ENCODE measurements at places on chromosomes 5 and 9.

- no peak for DNase-seq
These were observed 125.6 kb downstream of the TLE1 start for GRCh38 chr9:81563739-81564138.

DNA sequence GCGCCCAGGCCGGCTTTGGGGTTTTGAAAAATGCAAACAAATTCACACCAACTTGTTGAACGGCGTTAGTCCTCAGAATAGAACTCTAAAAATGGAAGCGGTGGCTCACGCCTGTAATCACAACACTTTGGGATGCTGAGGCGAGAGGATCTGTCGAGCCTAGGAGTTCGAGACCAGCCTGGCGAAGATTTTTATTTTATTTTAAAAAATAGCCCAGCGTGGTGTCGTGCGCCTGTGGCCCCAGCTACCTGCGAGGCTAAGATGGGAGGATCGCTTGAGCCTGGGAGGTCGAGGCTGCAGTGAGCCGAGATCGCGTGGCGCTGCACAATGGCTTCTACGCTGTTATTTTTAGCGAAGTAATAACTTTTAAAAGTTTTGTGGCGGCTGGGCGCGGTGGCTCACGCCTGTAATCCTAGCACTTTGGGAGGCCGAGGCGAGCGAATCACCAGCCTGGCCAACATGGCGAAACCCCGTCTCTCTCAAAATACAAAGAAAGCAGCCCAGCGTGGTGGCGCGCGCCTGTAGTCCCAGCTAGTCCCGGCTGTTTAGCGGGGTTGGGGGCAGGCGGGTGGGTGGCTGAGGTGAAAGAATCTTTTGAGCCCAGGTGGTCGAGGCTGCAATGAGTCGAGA lies 694 bp upstream of the PLIN2 start:
- DNase-seq = peak; percentile 20

- no peak for DNase-seq
These were observed 397.1 kb downstream of the TLE1 start for GRCh38 chr9:81292056-81292805.

DNA sequence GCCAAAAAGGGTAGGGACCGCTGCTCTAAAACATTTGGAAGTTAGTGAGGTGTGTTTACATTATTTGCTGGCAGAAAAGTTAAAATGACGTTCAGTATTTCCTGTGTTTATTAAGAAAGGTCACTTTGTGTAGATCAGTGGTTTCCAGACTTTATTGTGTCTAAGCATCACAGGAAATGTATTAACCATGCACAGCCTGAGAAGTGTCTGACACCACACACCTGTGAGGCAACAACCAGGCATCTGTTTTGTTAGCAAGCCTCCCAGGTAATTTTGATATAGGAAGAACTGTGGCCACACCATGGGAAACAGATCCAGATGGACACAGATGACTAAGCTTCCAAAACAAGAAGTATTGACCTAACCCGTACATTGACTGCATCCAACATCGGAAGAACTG lies 12.0 kb downstream of the TTC1 start:
- DNase-seq = no peak

DNA sequence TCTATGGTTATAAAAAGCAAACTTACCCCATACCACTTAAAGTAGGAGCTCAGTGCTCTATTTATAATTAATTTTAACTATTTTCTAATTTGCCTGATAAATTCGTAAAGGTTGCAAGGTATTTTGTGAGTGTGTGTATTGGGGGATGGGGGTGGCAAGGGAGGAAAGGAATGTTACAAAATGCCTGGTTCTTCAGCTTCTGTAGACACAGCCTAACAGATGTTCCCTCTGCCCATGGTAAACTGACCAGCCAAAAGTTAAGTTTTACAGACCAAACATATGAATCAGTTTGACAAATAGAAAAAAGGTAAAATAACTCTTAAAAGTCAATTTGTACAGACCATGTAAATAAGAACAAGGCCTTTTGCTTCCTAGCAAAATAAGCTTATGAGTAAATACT lies 232.6 kb downstream of the KIAA0825 start:
- DNase-seq = no peak

GRCh38 chr9:8270235-8270634 lies 470.7 kb upstream of the DMAC1 start:
- DNase-seq = no peak

- no peak for DNase-seq
These were observed 167.0 kb downstream of the TTC39B start for GRCh38 chr9:15140051-15140450.

- no peak for DNase-seq
These were observed 34.6 kb downstream of the GADD45G start for GRCh38 chr9:89639367-89639795.

GRCh38 chr5:144187699-144188294 lies 17.1 kb downstream of the KCTD16 start:
- DNase-seq = peak; percentile 70

- DNase-seq = no peak
These were observed 64.6 kb upstream of the ZFR start for GRCh38 chr5:32508806-32509805.

DNA sequence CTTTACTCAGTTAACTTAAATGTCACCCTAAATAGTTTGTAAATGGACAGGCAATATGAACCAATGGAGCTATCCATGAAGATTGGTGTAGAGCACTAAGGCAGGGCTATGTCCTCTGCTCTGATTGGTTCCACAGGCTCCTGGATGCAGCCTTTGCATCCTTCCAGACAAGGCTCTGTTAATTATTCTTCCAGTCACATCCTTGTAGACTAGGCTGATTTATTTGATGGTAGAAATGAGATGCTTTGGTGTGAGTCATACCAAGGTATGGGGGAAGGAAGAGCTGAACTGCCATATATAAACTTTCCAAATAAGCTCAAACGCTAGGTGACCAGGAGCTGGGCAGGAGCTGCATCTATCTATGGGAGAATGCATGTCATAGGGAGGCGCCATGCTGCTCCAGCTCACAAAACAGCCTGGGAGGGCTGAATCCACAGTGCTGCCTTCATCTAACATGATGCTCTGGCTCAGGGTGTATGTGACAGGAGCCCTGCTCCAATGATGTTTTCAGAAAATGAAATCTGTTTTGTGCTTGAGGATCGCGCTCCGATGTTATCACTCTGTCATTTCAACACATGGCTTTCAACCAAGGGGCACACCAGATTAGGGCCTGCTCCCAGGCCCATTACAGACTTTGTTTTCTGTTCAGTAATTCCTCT lies 818.0 kb upstream of the ZNF608 start:
- DNase-seq = no peak

DNA sequence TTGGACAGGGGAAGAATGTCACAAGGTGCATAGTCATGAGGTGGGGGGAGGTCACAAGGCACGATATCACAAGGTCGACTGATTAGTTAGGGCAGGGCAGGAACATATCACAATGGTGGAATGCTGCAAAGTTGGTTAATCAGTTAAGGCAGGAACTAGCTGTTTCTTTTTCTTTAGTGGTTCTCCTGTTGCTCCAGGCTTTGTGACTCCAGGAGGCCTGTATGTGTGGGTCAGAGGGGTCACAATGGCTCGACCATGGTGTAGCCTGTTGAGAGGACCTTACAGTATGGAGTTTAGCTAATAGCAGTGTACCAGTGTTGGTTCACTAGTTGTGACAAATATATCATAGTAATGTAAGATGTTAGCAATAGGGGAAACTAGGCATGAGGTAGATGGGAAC lies 12.4 kb upstream of the FSD1L start:
- DNase-seq = no peak

DNA sequence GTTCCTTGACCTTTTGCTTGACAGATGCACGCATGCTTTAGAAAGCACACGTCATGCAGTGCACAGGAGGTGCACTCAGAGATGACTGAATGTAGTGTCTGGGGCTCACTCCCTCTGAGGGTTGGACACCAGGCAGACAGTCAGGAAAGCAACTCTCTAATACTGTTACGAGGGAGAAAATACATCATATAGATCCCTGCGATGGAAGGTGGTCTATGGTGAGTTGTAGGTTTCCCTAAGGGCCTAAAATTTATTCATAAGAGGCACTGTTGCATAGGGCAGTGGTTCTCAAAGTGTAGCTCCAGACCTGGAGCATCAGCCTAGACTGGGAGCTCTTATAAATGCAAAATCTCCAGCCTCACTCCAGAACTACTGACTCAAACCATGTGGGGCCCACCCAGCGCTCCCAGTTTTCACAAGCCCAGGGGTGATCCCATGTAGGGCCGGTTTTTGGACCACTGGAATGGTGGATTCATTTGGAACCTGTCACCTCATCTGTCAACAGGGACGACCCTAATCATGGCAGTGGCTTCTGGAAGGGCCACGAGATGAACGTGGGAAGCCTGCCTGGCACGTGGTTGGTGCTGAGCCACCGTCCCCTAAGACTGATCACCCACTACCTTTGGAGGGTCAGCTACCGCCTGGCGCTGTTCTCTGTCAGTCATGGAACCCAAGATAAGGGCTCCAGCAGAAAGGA lies 16.8 kb upstream of the PHF19 start:
- DNase-seq = peak; percentile 15

DNA sequence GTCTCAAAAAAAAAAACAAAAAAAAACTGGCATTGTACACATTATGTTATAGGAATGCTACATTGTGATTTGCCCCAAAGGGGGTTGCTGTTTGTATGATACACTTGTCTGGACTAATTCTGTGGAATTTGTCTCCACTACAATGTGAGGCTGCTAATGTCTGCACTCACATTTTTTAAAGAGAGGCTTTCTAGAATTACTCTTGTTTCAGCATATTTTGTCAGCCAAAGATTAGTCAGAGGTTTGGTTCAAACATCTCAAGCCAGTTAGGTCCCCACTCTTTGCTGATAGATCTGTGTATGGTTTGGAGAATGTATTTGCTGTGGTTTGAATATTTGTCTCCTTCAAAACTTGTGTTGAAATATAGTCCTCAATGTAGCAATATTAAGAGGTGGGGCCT lies 59.3 kb upstream of the ZNF169 start:
- DNase-seq = no peak
